ENCODE measurements at places on chromosomes 7 and 10.

- no peak for DNase-seq
Measured at GRCh38 chr10:6052247-6053221, 9.6 kb downstream of the IL2RA start.

GRCh38 chr10:22780474-22780885 is 66.1 kb upstream of the PIP4K2A start:
- no peak for DNase-seq

DNA sequence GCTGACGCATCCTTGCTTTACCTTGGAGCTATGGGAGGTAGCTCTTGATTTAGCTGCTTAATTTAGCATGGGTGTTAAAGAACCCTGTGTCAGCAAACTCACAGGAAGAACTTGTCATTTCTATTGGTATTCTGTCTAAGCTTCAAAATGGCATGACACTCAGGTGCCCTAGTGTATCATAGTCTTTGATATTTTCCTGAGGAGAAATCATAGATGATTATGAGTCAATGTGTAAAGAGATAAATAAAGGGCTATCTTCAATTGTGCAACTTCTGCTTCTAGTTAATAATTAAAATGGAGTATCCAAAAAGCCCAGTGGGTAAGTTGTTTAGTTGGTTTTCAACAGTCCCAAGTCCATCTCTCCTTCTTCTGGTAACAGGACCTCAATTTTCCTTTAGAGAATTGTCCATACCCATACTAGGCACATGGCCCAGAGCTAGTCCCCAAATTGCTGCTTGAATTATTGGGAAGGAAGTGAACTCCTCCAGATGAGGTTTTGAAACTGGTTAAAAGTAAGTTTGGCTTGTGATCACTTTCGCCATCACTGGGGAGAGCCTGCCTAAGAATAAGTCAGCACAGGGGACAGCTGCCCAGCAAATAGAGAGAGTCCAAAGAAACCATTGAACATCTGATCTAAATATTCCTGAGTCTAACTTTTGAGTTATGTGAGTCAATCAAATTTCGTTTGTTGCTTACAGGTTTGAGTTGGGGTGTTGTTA is 169.0 kb upstream of the PHYHIPL start:
- DNase-seq, result no peak

DNA sequence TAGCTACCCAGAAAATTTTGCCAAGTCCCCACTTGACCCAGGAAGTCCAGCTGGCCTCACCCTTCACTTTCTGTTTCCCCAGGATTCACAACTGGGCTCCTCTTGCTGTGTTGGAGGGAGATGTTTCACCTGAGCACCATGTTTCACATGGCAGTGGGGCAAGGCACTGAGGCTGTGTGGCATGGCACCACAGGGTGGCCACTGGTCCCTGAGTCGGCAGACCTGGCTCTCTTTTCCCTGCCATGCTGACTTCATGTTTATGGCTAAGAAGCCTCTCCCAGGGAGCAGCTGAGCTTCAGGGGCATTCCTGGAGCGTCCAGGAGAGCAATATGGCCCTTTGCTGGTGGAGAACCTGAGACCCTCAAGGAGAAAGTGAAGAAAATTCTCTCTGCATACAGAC is 266.9 kb downstream of the RPS24 start:
- DNase-seq, result no peak

GRCh38 chr10:102167861-102168260 is 15.7 kb downstream of the NOLC1 start:
- DNase-seq, result peak; percentile 28

GRCh38 chr7:37987732-37988131 is 67.3 kb downstream of the EPDR1 start:
- DNase-seq, result no peak

DNA sequence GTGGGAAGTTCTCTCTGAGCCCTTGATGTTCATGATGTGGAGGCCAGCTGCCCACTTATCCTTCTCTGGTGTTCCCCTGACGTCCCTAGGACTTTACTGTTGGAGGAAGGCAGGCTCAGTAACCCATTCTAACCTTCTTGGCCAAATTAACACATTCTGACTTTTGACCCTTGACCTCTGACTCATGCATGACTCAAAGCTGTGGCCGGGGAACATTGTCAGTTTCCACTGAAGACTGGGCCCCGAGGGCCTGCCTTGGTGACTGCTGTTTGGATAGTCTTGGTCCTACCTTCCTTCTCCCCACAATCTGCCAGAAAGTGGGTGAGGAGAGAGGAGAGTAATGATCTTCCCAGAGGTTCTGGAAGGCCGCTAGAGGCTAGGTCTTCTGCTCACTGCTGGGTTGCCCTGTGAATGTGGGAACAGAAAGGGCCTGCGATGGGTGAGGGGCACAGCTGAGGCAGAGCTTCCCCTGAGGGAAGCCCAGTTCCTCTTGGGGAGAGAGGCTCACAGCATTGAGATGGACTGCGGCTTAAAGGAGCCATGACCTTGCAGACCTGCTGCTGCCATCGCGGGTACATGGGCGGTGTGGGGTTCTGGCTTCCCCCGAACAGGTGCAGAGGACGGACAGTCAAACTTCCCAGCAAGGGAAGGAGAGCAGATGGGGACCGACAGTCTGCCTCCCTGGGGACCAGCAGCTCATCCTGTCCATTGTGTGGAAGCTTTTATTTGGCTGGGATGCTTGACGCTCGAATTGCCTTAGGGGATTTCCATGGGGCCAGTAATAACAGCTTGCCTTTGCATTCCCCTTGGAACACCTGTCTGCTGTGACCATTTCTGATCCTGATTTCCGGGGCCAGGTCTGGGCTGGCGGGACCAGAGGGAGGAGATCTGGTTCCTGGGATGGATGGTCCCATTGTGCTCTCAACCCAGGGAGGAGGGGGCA is 43.8 kb downstream of the ADAMTS14 start:
- DNase-seq, result no peak

DNA sequence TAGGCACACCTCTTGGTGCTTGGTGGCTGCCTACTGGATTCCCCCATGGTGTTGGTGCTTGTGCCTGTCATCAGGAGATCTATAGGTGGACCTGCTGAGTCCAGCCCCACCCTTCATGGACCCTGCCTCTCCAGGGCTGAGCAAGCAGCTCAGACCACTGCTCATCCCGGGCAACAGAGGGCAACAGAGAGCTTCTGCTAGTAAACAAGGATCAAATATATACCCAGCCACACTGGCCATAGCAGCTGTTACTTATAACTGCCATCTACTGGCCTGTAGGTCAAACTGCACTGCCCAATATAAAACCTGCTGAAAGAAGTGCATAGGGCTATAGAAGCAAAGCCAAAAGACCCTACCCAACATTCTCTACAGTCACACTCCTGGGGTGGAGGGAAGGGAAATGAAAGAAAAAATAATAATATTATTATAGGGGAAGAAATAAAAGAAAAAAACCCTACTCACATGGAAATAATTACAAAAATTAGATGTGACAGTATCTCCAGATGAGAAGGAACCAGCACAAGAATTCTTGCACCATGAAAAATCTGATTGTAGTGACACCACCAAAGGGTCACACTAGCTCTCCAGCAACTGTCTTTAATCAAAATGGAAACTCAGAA is 54.9 kb upstream of the ZNF800 start:
- no peak for DNase-seq

GRCh38 chr10:14670551-14671240 is 104.0 kb downstream of the FAM107B start:
- DNase-seq, result no peak

DNA sequence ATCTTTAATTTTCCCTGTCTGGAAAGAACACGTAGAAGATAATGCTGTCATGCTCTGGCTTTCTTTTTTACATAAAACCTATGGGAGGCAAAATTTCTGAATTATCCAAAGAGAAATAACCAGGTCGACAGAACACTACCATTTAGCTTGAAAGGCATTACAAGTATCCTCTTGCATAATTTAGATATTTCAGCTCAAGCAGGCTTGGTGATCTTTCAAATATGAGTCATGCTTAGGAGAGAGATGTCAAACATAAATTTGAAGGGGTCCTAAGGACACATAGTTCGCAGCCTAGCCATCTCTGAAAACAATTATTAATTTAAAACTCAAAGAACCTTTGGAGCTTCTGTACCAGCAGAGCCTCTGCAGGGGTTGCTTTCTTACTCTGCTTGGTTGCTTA is 100.9 kb downstream of the FAS start:
- no peak for DNase-seq

- peak; percentile 96 for DNase-seq
Measured at GRCh38 chr10:34171957-34172527, 643.1 kb downstream of the PARD3 start.

- no peak for DNase-seq
Measured at GRCh38 chr10:132786884-132787494, 1.0 kb upstream of the NKX6-2 start.

DNA sequence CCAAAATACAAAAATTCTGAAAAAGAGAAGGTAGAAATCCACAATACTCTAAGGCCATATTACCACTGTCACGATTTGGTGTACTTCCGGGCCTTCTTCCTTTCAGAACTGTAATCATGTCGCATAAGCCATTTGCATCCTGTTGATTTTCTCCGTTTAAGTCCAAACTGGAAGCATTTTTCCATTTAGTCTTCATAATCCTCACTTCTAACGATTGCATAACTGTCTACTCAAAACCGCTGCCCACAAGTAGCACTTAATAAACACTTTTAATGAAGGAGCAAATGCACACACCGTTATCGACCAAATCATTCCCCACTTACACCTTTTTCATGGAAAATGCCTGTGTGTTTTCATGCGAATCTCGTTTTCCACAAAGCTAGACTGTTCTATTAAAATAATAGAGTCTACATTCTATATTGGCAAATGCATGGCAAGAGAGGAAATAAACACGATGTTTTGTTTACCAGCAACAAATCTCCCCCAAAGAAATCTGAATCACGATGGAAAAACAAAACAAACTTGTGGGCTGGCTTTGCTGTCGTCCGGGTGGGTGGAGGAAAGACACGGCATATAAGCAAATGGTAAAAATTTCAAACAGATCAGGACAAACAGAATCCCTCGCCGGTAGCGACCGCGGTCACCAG is 1.0 kb downstream of the ATE1 start:
- DNase-seq, result no peak

DNA sequence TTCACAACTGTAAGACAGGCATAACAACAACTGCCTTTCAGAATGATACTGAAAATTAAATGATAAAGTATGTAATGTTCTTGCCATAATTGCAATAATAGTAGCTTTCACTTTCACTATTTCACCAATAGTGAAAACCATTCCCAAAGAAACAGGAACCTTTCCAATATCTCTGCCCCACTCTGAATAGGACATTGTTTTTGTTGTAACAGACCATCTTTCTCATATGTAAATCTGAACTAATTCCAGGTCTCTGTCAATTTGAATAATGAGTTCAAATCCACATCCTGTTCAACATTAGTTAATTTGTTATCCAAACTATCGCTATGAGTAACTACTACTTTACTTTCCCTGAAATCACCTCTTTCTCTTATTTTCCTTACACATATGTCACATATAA is 148.0 kb downstream of the LRRN3 start:
- no peak for DNase-seq

DNA sequence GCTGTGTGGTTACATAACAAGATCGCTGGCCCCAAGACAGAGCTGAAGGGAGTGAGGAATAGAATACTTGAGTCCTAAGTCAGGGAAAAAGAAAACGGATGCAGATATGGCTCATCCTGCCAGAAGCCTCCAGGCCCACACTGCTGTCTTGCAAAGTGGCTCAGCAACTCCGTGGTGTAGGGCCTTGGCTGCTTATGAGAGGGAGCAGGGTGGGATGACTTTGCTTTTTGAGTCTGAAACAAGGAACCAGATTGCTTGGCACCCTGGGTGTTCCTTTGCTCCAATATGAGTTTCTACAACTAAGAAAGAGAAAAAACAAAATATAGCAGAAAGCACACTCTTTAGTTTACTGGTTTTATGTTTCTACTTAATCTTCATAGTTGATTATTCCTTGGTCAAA is 193.8 kb upstream of the WDR11 start:
- no peak for DNase-seq

- no peak for DNase-seq
Measured at GRCh38 chr10:78900715-78901430, 167.9 kb upstream of the ZMIZ1 start.

GRCh38 chr10:82943142-82943541 is 1068.1 kb downstream of the NRG3 start:
- no peak for DNase-seq

GRCh38 chr7:99679032-99679399 is 780 bp downstream of the CYP3A5 start:
- no peak for DNase-seq

- no peak for DNase-seq
Measured at GRCh38 chr10:48332166-48332870, 25.8 kb downstream of the MAPK8 start.

DNA sequence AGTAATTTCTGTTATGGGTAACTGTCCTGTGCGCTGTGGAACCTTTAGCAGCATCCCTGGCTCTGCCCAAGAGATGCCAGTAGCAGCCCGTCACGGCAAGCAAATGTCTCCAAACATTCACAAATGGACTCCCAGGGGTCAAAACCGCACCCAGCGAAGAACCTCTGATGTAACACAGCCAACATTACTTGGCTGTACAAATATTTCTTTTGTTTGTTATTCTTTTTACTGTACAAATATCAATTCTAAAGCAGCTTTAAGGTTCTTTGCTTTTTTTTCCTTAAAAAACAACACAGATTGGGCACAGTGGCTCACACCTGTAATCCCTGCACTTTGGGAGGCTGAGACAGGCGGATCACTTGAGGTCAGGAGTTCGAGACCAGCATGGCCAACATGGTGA is 182.5 kb downstream of the KMT2E start:
- no peak for DNase-seq

DNA sequence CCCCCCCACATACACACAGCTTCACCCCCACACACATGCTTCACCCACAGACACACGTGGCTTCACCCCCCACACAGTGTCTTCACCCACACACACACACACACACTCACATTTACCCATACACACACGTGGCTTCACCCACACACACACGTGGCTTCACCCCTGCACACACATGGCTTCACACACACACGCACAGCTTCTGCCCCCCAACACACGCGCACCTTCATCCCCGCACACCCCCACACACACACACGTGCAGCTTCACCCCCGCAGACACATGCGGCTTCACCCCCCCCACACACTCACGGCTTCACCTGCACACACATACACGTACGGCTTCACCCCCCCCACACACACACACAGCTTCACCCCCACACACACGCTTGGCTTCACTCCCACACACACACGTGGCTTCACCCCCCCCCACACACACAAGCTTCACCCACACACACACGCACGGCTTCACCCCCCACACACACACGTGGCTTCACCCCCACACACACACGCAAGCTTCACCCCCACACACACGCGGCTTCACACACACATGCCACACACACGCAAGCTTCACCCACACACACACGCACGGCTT is 82.4 kb downstream of the NKX6-2 start:
- no peak for DNase-seq

Measured in fibroblast of skin of left biceps (primary cell).